ENCODE measurements at places on chromosomes 2 and 18. TPM values are rescaled to one million over a fixed set of nuclear protein-coding genes. Genes with fewer than 3 reads are reported as not detected.

GRCh38 chr2:68921646-68922045 is 31.0 kb downstream of the GKN2 start:
- no peak for DNase-seq

DNA sequence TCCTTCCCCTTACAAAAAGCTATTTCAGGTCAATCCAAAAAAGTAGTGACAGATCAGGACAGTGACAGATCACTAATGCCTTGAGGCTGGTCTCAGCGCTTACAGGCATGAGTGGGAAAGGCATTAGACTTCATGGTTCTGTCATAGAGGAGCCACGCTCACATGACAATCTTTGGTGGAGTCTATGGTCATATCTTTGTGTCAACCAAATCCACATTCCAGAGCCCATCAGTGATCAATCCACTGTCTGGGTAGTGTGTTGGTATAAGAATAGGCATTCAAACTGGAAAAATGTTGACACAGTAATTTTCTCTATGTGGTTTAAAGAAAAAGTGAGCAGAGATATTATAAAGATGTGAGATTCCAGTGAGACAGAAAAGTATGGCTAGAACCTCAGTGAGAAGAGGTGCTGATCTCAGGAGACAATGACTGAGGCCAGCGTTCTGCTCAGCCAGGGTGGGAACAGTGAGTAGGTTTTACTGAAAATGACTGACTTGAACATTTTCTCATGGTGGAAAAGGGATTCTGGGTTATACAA is 215.0 kb downstream of the IRS1 start:
- no peak for DNase-seq

GRCh38 chr2:181185421-181185820 is 205.0 kb downstream of the UBE2E3 start:
- no peak for DNase-seq

DNA sequence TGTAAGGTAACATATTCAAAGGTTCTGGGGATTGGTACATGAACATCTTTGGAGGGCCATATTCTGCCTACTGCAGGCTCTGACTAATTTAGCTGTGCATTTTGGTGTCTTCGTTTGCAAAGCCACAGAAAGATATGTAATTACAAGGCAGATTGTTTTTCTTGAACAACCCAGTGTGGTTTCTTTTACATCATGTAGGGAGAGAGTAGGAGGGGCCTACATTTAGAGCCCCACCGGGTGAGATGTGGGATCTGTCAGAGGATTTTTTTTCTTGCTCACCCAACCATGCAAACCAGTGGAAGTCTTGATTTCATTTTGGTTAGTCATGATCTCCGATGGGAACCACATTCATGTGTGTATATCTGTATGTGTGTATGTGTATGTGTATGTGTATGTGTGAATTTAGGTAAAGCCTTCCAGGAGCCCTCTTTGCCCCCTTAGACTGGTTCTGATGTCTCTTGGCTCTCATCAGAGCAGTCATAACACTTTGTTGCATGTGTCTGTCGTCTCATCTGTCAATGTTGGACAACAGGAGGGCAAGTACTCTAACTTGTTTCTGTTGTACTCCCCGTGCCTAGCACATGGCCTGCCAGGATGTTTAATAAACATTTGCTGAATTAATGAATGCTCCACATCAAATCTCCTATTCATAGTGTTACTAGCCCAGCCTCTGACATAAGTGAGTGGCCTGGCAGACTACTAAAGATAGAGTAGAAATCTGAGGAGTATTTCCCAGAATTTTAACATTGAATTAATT is 239.9 kb downstream of the MTX2 start:
- DNase-seq: peak; percentile 57

GRCh38 chr2:144323946-144324345 is 196.0 kb downstream of the ZEB2 start:
- peak; percentile 12 for DNase-seq

- DNase-seq: no peak
Measured at GRCh38 chr2:85757860-85758259, 4.1 kb downstream of the ATOH8 start.

DNA sequence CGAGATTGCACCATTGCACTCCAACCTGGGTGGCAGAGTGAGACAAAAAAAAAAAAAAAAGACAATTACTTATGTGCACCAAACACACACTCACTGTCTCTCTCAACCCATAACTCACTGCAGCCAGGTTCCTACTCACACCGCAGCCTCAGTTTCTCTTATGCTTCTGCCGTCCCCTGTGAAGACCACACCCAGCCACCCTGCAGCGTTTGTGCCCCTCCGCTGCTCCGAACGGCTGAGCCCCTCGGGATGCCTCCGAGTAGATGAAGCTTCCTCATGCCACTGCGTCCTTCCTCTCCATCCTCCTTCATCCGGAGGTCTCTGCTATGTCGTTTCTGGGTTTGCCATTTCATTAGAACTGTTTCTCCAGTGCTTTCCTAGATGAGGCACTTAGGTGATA is 160.1 kb downstream of the TWIST2 start:
- DNase-seq: no peak

GRCh38 chr2:207315131-207315530 is 149.4 kb upstream of the KLF7 start:
- peak; percentile 42 for DNase-seq

DNA sequence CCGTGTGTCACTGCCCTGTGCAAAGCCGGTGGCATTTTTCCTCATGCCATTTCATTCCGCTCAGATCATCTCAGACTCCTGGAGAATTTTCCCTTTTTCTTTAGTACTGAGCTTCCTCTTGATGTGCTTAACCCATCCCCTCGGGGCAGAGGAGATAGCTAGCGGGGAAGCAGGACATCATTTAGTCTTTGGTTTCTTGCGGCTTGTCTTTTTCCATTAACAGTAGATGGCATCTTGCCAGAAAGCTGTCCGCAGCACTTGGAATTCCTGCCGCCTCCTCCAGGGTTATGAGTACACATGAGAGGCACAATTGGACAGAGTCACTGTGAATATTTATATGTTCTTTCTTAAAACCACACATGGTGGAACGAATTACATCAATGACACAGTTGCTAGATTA is 226.6 kb downstream of the ALPK2 start:
- DNase-seq: peak; percentile 95

SCN7A gene
- total RNA-seq: not detected

INPP4A gene
- 14.3 TPM for total RNA-seq

GYPC gene
- total RNA-seq: 4.1 TPM

NR4A2 gene
- not detected for total RNA-seq

C2orf42 gene
- total RNA-seq: 12.5 TPM

ABCG8 gene
- total RNA-seq: not detected

Measured in M059J (cell line).